Activated CD8-positive, alpha-beta T cell treated with anti-CD3 and anti-CD28 coated beads for 36 hours (primary cell): ENCODE measurements at places on chromosomes 7 and 10. TPM values are rescaled to one million over a fixed set of nuclear protein-coding genes. Genes with fewer than 3 reads are reported as not detected.
A peak's percentile ranks its signal among the peaks of the same experiment; 100 is the strongest.

Gene SKAP2
- total RNA-seq = 8.1 TPM

Gene GSTO2
- 1.8 TPM for total RNA-seq

DNA sequence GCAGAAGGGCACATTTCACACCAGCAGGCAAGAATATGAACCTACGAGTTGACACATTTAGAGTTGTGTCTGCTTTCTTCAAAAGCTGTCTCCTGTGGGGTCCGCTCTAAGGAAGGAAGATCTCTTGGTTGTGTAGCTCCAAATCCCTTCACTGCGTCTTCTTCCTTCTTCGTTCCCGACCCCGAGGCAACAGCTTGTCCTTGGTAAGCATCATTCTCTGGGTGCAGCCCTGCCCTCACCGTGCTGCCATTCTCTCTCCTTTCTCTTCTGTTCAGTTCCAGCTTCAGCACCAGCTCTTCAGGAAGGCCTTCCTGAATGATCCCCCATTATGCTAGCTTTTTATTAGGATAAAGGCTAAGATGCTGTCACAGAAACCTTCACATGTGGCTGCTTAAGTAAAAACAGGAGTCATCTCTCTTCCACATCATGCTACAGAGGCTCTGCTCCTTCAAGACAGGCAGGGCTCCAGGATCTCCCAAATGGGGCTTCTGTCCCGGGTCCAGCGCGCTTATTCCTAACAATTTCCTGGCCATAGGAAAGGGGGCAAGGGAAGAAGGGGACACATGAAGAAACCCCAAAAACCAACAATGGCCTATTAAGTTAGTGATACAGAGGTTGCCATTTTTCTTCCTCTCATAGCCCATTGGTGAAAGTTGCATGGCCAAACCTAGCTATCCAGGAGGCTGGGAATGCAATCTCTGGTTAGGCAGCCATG, 52.2 kb upstream of the SHH start:
- DNase-seq = no peak

DNA sequence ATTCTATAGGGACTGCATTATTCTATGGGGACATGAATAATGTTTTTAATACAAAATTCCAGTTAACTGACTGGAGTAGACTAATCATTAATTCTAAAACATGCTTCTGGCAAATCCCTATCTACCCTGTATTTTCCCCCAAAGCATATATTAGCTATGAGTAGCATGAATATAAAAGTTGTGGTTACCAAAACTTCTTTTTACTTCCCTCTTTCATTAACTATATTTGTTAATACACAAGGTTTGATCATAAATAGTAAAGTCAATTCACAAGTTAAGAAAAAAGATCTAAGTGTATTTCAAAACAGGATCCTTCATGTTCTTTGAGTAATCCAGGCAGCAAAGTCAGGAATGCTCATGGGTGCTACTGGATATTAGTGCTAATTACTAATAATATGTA, 2.9 kb upstream of the RALA start:
- no peak for DNase-seq

GRCh38 chr7:82839555-82839954, 323.1 kb downstream of the PCLO start:
- no peak for DNase-seq

DNA sequence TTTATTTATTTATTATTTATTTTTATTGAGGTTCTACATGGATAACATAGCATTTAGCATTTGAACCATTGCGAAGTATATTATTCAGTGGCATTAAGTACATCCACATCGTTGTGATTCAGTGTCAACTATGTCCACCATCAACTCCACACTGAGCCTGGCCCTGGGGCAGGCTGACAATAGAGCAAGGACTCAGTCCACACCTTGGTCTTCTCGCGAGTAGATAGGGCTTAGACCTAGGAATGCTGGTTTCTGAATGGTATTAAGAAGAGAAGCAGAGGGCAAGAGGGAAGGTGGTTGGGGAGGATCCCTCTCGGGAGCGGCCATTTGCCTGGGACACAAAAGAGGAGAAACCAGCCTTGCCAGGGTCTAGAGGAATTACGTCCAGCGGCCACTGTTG, 599.2 kb upstream of the MGMT start:
- no peak for DNase-seq

DNA sequence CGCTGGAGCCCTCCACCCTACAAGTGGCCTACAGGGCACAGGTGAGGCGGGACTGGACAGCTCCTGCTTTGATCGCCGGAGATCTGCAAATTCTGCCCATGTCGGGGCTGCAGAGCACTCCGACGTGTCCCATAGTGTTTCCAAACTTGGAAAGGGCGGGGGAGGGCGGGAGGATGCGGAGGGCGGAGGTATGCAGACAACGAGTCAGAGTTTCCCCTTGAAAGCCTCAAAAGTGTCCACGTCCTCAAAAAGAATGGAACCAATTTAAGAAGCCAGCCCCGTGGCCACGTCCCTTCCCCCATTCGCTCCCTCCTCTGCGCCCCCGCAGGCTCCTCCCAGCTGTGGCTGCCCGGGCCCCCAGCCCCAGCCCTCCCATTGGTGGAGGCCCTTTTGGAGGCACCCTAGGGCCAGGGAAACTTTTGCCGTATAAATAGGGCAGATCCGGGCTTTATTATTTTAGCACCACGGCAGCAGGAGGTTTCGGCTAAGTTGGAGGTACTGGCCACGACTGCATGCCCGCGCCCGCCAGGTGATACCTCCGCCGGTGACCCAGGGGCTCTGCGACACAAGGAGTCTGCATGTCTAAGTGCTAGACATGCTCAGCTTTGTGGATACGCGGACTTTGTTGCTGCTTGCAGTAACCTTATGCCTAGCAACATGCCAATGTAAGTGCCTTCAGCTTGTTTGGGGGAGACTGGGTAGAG, at the start of gene COL1A2:
Gene COL1A2, plus strand, starts transcription at position 459 of the 704 bp plus-strand sequence. Its CDS starts 137 bp downstream, at position 596.
- DNase-seq = peak; percentile 42
